ENCODE measurements at places on chromosomes 7 and 10.

GRCh38 chr10:50653758-50654157 lies 30.0 kb upstream of the SGMS1 start:
- no peak for DNase-seq

- no peak for DNase-seq
These were observed 408.2 kb upstream of the ADARB2 start for GRCh38 chr10:2145491-2145890.

- no peak for DNase-seq
These were observed 55.6 kb downstream of the MCU start for GRCh38 chr10:72747521-72747920.

- no peak for DNase-seq
These were observed 8.9 kb downstream of the TES start for GRCh38 chr7:116219288-116219687.

GRCh38 chr7:27737616-27738015 lies 2.3 kb upstream of the TAX1BP1 start:
- no peak for DNase-seq

DNA sequence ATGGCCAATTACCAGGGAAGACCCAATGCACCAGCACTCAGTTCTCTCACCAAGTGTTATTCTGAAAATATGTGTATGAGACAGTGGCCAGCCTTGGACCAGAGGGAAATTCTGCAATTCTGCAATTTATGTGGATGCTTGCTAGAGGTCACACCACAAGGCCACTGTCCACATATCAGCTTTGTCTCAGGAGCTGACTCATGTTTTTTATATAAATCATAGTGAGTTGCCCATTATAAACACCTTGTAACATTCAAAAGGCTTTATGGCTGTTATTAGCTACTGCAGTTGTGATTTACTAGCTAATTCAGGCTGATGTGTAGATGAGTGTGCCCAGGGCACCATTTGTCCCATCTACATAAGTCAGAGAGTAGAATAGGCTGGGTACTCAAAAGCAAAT lies 649.0 kb downstream of the LRMDA start:
- DNase-seq: no peak

- DNase-seq: no peak
These were observed 2.4 kb downstream of the TMEM140 start for GRCh38 chr7:135150072-135150782.

Data from HAP-1 (cell line).